H1 (cell line): ENCODE measurements at places on chromosomes 2 and 18.

GRCh38 chr2:120402067-120402433, 56.1 kb downstream of the INHBB start:
- H3K27ac ChIP-seq, result no peak overlapping the region
- no peaks in the 10 kb centered on the region for H3K27me3 ChIP-seq
- no peak overlapping the region for H3K4me3 ChIP-seq
- DNase-seq, result no peak
- H3K36me3 ChIP-seq, result no peaks in the 10 kb centered on the region
- H3K4me1 ChIP-seq, result no peaks in the 10 kb centered on the region

GRCh38 chr2:3665886-3666612, 8.0 kb downstream of the ALLC start:
- H3K36me3 ChIP-seq, result no peaks in the 10 kb centered on the region
- no peak overlapping the region for H3K4me3 ChIP-seq
- no peaks in the 10 kb centered on the region for H3K4me1 ChIP-seq

- no peak overlapping the region for H3K4me3 ChIP-seq
- no peaks in the 10 kb centered on the region for H3K36me3 ChIP-seq
- no peaks in the 10 kb centered on the region for H3K4me1 ChIP-seq
- H3K27ac ChIP-seq, result no peak overlapping the region
- no peak for DNase-seq
- no peaks in the 10 kb centered on the region for H3K27me3 ChIP-seq
These were observed 19.7 kb upstream of the ARHGAP25 start for GRCh38 chr2:68714866-68715265.

- no peak overlapping the region for H3K4me3 ChIP-seq
- no peaks in the 10 kb centered on the region for H3K36me3 ChIP-seq
- DNase-seq, result no peak
- no peak overlapping the region for H3K27ac ChIP-seq
- H3K4me1 ChIP-seq, result no peaks in the 10 kb centered on the region
These were observed 24.8 kb upstream of the STK39 start for GRCh38 chr2:168272225-168272624.

GRCh38 chr2:221726894-221727513, 154.9 kb upstream of the EPHA4 start:
- H3K4me3 ChIP-seq, result no peak overlapping the region
- no peaks in the 10 kb centered on the region for H3K27me3 ChIP-seq
- DNase-seq, result no peak
- H3K36me3 ChIP-seq, result no peaks in the 10 kb centered on the region
- no peak overlapping the region for H3K27ac ChIP-seq

GRCh38 chr2:101788995-101789970, 91.8 kb downstream of the MAP4K4 start:
- H3K4me3 ChIP-seq, result no peak overlapping the region
- no peak overlapping the region for H3K27ac ChIP-seq
- no peak for DNase-seq
- H3K4me1 ChIP-seq, result peaks cover 7% of the 10 kb centered on the region
- H3K27me3 ChIP-seq, result no peaks in the 10 kb centered on the region
- H3K36me3 ChIP-seq, result no peaks in the 10 kb centered on the region

DNA sequence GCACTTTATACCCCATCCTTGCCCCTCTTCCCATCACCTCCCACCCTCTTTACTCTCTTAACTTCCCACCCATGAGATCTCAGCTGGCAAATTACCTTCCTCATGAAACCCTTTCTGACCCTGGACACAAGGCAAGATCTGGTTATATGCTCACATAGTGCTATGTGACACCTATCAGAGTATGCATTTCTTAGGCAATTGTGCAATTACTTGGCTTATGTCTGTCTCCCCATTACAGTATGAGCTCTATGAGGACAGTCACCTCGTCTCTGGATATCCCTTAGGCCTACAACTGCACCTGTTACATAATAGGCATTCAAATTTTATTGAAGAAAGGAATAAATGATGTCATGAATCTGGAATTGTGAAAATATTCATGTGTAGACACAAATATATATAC, 91.4 kb downstream of the ZNF385B start:
- no peak overlapping the region for H3K4me3 ChIP-seq
- H3K27me3 ChIP-seq, result no peaks in the 10 kb centered on the region
- peaks cover 2% of the 10 kb centered on the region; the same call in 1 of the 2 replicates for H3K4me1 ChIP-seq
- no peaks in the 10 kb centered on the region; the same call in 1 of the 2 replicates for H3K36me3 ChIP-seq
- no peak for DNase-seq
- H3K27ac ChIP-seq, result no peak overlapping the region

GRCh38 chr18:23384778-23385736, 68.0 kb upstream of the RIOK3 start:
- no peaks in the 10 kb centered on the region for H3K36me3 ChIP-seq
- H3K27me3 ChIP-seq, result no peaks in the 10 kb centered on the region
- H3K27ac ChIP-seq, result no peak overlapping the region
- H3K4me1 ChIP-seq, result no peaks in the 10 kb centered on the region
- H3K4me3 ChIP-seq, result no peak overlapping the region
- no peak for DNase-seq

GRCh38 chr2:37323781-37324535, 675 bp downstream of the PRKD3 start:
- H3K36me3 ChIP-seq, result no peaks in the 10 kb centered on the region
- H3K4me1 ChIP-seq, result peaks cover 2% of the 10 kb centered on the region; the same call in 1 of the 2 replicates
- DNase-seq, result no peak
- H3K27me3 ChIP-seq, result peaks cover 15% of the 10 kb centered on the region

DNA sequence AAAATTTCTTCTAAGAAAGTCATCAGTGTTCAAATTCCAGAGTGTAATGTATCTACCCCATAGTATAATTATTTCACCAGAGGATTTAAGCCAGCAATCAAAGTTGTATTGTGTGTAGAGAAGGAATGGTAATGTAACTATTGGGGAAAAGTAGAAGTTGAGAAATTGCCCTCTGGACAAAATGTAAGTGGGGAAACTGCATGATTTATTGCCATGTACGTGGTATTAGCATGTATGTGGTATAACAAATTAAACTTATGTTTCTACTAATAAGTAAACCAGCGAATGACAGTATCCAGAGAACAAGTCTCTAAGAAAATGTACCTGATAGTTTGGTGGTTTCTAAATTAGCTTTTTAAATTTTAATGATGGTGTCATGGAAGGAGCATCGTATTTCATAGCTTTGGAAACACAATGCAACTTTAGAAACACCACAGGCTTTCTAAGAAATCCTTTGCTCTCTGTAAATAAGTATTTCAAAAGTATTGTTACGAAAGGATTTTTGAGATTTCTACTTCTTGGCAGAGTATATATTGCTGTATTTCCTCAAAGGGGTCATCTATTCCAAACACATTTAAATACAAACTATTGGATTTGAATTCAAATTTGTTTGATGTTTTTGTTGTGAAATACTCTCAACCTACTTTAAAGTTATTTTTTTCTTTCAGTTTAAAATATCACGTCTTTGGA, 1018.9 kb upstream of the ZEB2 start:
- H3K4me3 ChIP-seq, result no peak overlapping the region
- no peaks in the 10 kb centered on the region for H3K4me1 ChIP-seq
- DNase-seq, result no peak
- no peaks in the 10 kb centered on the region for H3K27me3 ChIP-seq

DNA sequence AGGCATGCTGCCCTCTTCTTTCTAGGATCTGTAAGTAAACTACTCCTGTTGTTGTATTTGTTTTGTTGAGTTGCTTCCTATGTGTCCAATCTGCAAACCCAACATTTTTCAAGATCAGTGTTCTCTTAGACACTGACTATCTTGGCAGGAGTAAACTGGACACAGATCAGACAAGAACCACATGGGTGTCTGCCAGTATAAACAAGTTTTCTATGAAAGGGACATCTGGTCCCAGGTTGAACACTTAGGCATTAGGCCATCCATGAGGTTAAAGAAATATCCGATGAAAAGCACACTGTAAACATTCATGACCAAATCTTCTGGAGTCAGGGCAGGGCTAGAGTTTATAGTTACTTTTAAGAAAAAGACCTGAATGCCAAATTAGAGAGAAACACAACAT, 441.8 kb downstream of the NYAP2 start:
- no peaks in the 10 kb centered on the region for H3K4me1 ChIP-seq
- no peak overlapping the region for H3K4me3 ChIP-seq
- DNase-seq, result no peak
- H3K36me3 ChIP-seq, result no peaks in the 10 kb centered on the region
- no peak overlapping the region for H3K27ac ChIP-seq

DNA sequence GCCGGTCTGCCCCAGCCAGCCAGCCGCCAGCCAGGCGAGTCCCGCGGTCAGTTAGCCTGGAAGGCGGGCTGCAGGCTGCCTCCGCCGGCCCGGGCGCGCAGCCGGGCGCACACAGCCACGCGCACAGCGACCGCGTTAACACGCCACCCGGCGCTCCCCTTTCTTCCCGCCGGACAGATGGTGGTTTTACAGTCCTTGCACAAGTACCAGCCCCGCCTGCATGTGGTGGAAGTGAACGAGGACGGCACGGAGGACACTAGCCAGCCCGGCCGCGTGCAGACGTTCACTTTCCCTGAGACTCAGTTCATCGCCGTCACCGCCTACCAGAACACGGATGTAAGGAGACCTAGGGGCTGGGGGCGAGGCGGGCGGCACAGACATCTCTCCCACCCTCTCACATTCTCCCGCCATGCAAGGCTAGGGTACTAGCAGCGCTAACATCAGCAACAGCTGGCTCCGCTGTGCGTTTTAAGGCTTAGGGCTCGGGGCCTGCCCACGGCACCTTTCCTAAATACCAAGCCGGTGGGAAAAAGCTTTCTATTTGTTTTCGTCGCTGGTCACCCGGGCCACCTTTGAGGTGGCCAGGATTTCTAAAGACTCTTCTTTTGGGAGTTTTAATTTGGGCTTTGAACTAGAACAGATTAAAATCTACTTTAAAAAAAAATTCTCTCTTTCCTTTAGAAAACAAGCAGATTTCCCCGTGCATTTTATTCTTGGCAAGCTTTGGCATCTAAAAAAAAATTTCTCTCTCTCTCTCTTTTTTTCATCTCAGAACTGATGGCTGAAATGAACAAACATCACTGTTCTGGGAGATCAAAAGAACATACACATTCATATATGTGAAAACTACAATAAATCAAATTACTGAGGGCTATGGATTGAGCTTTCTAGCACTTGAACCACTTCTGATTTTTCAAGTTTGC, 2.9 kb downstream of the TBR1 start:
- DNase-seq, result peak; percentile 78
- H3K27me3 ChIP-seq, result peaks cover 99% of the 10 kb centered on the region
- no peaks in the 10 kb centered on the region for H3K36me3 ChIP-seq
- no peak overlapping the region for H3K27ac ChIP-seq

DNA sequence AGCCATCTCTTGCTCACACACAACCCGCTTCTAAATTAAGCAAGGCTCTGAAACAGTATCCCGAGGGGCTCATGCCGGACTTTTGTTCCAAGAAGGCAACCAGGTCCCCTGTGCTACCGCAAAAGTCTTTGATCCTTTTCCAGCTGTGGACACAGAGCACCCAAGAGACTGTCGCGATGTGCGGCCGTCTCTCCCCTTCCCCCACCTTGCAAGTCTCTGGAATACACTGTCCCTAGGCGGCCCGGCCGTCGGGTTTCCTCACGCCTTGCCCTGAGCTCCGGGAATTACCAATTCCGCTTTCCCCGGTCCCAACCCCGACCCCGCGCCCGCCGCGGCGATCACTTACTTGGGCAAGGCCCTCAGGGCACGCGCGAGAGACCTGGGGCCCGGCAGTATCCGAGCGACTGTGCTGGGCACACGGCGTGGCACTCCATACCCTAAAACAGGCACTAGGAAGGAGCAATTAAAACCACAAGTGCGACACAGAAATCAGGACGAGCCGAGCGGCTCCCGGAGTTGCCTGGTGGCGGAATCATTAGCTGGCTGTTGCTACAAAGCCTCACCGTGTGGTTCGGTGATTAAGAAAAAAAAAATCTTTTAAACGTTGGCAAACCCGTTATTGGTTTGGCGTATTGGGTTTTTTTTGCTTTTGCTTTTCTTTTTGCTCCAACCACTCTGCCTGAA, 2.2 kb upstream of the DLX1 start:
- H3K36me3 ChIP-seq, result no peaks in the 10 kb centered on the region
- H3K27me3 ChIP-seq, result peaks cover 87% of the 10 kb centered on the region
- no peak overlapping the region for H3K27ac ChIP-seq
- peaks cover 28% of the 10 kb centered on the region for H3K4me1 ChIP-seq
- no peak overlapping the region for H3K4me3 ChIP-seq

- no peak overlapping the region for H3K27ac ChIP-seq
- no peaks in the 10 kb centered on the region for H3K27me3 ChIP-seq
- no peak overlapping the region for H3K4me3 ChIP-seq
- no peak for DNase-seq
- H3K4me1 ChIP-seq, result peaks cover 9% of the 10 kb centered on the region; the same call in 1 of the 2 replicates
These were observed 563.7 kb downstream of the ARHGAP15 start for GRCh38 chr2:143692967-143693366.

DNA sequence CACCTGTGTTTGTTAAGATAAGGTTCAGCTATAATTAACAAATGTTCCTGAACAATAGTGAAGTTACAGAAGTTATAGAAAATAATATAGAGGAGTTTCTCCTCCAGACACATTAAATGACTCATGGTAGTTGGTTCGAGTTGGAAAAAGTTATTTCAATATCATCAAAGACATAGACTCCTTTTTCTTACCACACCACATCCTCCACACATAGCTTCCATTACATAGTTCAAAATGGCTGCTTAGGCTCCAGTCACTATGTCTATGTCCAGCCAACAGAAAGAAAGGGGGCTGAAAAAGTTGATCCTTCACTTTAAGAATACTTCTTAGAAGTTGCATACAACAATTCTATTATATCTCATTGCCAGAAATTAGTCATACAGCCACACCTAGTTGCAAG, 50.7 kb downstream of the DYNAP start:
- no peak for DNase-seq
- H3K4me1 ChIP-seq, result no peaks in the 10 kb centered on the region
- H3K27me3 ChIP-seq, result no peaks in the 10 kb centered on the region
- H3K27ac ChIP-seq, result no peak overlapping the region

- no peaks in the 10 kb centered on the region for H3K27me3 ChIP-seq
- H3K4me1 ChIP-seq, result no peaks in the 10 kb centered on the region
These were observed 351.6 kb downstream of the SOCS6 start for GRCh38 chr18:70640336-70640887.

GRCh38 chr2:24047703-24048033, 477 bp upstream of the WDCP start:
- no peaks in the 10 kb centered on the region for H3K27me3 ChIP-seq
- no peak overlapping the region for H3K27ac ChIP-seq
- H3K4me3 ChIP-seq, result peak overlapping the region; percentile 12; the same call in 1 of the 2 replicates
- DNase-seq, result no peak
- H3K4me1 ChIP-seq, result peaks cover 5% of the 10 kb centered on the region; the same call in 1 of the 2 replicates

GRCh38 chr2:138700716-138701115, 79.5 kb downstream of the NXPH2 start:
- H3K27ac ChIP-seq, result no peak overlapping the region
- no peak for DNase-seq
- no peak overlapping the region for H3K4me3 ChIP-seq
- no peaks in the 10 kb centered on the region for H3K36me3 ChIP-seq
- H3K27me3 ChIP-seq, result no peaks in the 10 kb centered on the region

DNA sequence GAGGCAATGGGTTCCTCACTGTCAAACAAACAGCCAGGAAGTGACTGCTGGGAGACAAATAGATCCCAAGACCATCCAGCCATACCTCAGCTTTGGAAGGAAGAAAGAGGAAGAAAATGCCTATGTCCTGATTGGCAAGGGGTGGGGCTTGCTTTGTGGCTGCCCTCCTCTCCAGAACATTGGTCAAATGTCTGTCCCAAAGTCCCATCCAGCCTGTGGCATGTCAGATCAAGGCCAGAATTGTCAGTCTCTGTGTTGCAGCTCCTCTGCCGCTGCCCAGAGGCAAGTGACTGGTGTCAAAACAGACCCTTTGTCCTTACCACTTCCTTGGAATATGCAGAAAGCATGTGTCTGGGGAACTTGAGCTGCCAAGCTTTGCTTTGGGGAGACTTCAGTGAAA, 63.0 kb upstream of the SMAD2 start:
- H3K27me3 ChIP-seq, result no peaks in the 10 kb centered on the region
- H3K4me3 ChIP-seq, result no peak overlapping the region
- H3K27ac ChIP-seq, result no peak overlapping the region
- no peaks in the 10 kb centered on the region; the same call in 1 of the 2 replicates for H3K4me1 ChIP-seq
